CD4-positive, alpha-beta T cell treated with Interleukin-6 at 100 ng/mL for 8 hours (primary cell): ENCODE measurements at places on chromosomes 16 and 17.

DNA sequence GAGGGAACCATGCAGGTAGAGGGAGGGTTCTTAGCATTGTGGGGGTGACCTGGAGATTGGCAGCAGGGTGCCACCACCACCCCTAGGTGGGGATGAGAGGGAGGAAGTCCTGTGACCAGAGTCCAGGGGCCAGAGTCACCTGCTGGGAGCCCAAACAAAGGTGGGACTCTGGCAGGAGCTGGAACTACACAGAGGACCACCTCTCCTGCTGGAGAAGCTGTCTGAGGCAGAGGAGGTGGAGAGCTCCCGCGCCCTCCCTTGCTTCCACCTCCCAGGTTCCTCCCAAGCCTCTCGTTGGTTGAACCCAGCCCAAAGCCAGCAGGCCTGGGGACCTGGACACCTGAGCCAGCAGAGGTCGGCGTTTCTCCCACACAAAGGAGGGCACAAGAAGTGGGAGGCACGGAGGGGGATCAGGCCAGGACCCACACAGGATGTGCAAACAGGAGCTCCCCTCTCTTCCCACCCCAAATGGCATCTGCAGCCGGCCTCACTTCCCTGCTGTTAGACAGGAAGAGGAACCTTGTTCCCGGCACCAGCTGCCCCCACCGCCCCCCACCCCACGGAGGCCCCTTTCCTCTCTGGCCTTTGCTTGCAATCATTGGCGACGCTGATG is 154.6 kb downstream of the SEC14L1 start:
- DNase-seq = no peak

DNA sequence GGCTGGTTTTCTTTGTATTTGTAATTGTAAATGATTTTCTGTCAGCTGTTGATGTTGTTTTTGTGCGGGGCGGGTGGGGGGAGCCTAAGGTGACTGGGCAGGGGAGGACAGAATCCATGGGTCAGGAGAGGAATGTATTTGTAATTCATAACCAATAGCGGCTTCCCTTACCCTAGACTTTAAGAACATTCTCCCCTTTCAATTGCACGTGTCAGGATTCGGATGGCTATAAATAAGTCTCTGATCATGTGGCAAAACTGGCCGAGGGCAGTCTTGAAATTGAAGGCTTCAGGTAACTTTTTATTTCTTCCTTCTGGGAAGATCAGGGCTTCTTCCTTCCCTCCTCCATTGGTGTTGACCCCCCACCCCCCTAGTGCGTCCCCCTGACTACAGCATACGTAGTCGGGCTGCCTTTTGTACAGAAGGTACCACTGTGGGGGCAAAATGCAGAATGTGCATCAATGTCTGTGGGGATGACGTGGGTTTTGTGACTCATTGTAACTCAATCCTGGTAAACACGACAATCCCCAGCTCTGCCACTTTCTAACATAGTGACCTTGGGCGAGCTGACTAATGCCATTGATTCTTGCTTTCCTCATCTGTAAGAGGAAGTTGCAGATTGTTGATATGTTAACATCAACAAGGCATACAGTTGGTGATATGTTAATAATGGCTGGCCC is 16.2 kb downstream of the MARCHF10 start:
- DNase-seq = no peak

DNA sequence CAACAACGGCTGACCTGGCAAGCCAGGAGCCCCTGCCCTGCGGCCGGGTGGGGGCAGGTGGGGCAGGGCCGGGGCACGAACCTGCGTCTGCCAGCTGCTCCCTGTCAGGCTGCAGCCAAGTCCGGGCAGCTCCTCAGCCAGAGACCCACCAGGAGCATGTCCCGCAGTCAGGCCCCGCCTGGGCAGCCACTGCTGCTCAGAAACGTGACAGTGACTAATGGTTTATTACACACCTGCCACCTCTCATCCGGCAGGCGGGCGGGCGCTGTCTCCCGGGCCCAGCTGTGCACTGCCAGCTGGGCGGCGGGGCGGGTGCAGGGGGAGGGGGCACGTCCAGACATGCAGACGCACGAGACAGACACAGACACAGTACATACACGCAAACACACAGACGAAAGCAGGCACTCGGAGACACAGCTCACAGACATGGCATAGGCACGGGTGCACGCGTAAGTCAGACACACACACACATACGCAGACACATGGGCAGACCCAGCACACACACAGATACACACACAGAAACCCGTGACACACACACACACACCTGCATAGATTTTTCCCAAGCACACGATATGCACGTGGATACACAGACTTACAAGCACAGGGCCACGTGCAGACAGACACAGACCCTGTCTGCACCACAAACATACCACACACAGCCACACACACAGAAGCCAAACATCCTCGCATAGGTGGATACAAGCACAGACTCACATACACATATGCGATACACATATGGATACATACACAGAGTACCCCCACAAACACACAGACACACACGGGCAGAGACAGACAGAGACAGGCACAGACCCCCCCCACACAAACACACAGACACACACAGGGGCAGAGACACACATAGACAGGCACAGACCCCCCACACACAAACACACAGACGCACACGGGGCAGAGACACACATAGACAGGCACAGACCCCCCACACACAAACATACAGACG is 248.3 kb upstream of the CIBAR2 start:
- no peak for DNase-seq

- no peak for DNase-seq
These were observed 50.7 kb downstream of the GNA13 start for GRCh38 chr17:65005858-65006257.

- no peak for DNase-seq
These were observed 28.8 kb downstream of the ABCC12 start for GRCh38 chr16:48126801-48127644.
